ENCODE measurements at places on chromosomes 5 and 9.

DNA sequence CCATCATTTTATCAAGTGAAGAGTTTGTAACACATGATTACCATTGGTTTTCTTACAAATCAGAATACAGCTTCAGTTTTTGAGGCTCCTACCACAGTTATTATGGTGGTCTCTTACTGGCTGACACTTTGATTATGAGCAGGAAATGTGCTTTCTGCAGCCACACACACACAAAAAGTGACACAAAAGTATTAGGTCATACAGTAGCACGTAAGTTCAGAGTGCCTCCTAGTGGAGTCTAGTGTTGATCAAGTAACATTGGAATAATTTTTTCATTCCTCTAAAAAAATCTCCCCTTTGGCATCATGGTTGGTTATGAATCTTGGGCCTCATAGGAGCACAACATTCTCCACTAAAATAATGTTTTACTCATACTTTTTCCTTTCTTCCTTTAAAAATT lies 37.6 kb downstream of the PAM start:
- ATAC-seq = no peak

- no peak for ATAC-seq
Measured at GRCh38 chr5:172659570-172659908, 18.5 kb downstream of the NEURL1B start.

- ATAC-seq = no peak
Measured at GRCh38 chr5:158820891-158821290, 278.8 kb downstream of the EBF1 start.

- no peak for ATAC-seq
Measured at GRCh38 chr9:107029146-107029545, 166.2 kb downstream of the ZNF462 start.

- no peak for ATAC-seq
Measured at GRCh38 chr5:171953860-171954701, 52.4 kb downstream of the FBXW11 start.

GRCh38 chr5:83817591-83817990 lies 96.9 kb upstream of the HAPLN1 start:
- ATAC-seq = no peak

DNA sequence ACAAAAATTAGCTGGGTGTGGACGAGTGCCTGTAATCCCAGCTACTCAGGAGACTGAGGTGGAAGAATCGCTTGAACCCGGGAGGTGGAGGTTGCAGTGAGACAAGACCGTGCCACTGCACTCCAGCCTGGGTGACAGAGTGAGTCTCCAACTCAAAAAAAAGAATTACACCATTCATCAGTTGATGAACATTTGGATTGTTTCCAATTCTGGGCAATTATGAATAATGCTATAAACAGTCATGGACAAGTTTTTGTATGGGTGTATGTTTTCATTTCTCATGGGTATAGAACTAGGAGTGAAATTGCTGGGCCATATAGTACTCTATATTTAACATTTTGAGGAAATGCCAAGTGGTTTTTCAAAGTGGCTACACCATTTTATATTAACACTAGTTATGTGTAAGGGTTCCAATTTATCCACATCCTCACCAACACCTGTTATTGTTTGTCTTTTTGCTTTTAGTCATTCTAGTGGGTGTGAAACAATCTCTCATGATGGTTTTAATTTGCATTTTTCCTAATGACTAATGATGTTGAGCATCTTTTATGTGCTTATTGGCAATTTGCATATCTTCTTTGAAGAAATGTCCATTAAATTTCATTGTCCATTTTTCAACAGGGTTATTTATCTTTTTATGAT lies 9.0 kb upstream of the CCDC125 start:
- no peak for ATAC-seq

DNA sequence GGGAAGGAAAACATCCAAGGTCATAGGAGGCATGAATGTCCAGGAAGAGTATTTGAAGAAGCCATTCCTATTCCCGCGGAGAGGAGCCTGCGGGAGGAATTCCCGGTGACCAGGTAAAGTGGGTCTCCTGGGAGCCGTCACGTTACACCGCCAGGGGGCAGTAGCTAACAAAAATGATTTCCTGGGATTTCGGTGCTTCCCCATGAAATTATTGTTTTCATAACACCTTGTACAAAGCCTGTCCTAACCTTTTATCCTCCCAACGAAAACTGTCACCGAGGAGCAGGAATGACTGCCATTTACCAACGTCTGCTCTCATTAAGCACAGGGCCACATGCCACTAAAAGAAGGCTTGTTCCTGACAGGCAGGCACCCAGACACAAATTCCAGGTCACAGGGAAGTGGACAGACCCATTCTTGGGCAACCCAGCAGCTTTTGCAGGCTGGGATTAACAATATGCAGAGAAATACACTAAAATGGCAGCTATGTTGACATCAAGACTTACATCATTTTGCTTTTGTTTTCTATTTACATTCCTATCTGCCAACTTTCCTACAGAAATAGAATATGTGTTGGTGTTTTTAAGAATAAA lies 41.2 kb upstream of the CTSL start:
- no peak for ATAC-seq

DNA sequence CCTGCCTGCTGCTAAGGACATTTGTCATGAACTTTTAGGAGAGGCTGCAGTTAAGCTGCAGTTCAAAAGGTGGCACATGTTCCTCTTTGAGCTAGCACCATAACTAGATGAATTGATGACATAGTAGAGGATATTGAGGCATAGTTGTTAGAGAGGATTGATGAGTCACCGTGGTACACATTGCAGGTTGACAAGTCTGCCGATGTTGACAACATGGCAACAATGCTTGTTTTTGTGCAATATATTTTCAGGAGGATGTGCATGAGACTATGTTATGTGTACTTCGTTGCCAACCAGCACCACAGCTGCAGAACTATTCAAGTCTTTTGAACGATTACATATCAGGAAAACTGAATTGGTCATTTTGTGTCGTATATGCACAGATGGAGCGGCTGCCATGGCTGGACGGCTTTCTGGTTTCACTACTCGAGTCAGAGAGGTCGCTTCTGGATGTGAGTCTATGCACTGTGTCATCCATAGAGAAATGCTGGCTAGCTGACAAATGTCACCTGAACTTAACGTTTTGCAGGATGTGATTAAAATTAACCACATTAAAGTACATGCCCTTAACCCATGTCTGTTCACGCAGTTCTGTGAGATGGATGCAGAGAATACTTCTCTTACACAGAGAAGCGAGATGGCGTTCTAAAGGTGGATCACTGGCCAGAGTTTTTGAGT lies 24.2 kb downstream of the ANP32B start:
- peak; percentile 70 for ATAC-seq

DNA sequence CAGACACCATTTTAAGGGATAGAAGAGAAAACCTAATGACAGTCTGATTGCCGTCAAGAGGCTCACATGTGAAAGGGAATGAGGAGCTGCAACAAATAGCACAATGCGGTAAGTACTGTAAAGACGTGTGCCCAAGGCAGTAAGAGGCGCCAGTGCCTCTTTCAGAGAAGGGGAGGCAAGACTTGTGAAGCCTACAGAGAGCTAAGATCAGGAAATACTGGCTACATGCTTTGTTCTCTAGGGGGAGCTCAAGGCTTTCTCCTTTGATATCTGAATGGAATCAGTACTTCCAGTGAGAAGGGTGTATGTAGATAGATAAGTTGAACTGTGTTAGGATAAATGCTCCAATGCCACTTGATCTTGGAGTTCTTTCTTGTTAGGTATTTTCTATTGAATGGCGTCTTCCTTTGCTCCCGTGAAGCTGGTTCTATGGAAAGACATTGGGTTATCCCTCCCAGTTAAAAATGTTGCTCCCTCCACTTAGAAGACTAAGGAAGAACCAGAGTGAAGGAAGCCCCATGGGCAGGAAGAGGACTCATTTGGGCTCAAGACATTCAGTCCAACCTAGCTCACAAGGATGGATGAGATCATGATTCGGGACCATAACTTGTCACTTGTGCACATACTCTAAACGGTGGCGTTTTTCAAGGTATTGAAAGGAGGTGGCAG lies 23.5 kb upstream of the ALDOB start:
- peak; percentile 65 for ATAC-seq

DNA sequence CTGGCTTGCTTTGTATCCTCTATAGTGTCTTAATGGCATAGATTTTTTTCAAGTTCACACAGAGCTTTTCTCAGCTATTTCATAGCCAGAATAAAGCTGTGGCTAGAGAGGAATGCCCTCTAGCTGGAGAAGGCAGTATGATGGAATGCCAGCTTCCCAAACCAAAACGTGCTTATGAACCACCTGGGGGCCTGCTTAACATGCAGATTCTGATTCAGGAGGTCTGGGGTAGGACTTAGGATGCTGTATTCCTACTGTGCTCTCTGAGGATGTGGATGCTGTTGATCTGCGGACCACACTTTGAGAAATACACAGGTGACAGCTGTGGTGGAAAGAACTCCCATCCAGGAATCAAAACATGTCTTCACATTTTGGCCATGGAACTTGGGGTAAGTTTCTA lies 49.9 kb upstream of the DPYSL3 start:
- ATAC-seq = no peak

- ATAC-seq = no peak
Measured at GRCh38 chr5:102764381-102765004, 9.4 kb downstream of the PAM start.

DNA sequence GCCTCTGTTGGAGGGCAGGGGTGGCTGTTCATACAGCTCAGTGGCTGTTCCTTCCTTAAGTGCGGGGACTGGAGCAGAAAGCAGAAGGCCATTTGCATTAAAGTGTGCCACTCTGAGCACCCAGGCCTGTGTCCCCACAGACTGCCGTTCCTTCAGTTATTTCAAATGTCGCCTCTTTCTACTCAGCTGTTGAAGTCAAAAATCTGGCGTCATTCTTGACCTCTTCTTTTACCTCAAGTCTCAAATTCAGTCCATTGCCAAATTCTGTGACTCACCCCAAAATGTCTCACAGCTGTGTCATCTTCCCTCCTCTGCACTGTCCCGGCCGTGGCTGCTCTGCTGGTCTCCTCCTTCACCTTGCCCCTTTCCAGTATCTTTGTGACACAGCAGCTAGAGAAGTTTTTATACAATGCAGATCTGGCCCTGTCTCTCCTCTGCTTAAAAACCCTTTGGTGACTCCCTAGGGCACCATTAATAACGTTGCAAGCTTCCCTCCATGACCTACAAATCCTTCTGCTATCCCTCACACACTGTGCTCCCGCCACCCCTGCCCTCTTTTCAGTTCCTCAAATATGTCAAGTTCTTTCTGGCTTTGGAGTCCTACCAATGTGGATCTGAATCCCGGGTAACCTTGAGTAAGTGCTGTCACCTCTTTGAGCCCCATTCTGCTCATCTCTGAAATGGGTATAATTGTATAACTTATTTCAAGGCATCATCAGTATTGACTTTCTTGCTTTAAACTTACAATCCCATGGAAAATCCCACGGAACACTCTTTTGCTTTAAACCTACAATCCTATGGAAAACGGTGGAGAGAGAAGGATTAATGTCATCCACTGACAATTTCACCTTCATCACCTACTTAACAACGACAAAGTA lies 98.3 kb upstream of the BOD1 start:
- ATAC-seq = no peak

DNA sequence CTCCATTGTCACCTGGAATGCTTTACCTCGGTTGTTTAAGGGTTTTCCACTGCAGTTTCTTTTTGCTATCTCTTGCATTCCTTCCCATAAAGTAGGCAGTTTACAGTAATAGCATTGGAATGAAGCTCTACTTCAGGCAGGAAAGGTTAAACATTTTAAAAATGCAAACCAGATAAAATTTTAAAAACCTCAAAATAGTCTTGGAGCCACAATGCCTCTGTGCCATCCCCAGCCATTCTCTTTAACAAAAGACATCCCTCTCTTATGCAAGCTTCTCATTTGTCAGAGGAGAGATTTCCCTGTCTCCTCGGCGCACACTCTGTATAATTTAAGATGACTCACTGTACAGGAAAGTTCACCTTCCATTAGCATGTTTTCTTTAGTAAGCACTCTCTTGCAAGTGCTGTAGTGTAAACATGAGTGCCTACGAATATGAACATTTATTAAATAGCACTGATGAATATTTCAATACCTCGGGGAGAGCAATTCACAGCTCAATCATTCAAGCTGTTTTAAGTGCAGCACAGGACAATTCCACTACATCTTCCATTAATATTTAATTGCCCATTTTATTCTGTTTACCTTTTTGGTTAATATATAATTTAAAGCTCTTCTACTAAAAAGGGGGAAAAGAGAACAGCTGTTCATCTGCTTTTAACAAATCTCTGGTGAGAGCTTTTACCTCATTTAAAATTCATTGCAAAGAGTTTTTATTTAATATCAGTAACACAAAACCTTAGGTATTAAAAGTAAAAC lies 343.6 kb downstream of the SPATA31D1 start:
- ATAC-seq = no peak

DNA sequence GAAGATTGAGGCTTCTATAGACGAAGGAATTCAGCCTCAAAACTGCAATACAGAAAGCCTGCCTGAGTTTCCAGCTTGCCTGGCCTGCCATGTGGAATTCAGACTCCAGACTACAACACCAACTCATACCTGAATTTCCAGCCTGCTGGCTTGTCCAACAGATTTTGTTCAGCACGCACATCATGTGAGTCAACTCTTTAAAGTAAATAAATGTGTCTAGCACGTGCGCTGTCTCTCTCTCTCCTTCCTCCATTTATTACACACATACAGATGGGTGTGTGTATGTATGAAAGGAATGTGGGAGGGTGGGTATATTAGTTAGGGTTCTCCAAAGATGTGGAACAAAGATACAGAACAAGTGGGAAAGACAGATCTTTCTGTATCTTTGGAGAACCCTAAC lies 82.4 kb upstream of the TAS2R1 start:
- no peak for ATAC-seq

GRCh38 chr9:82783045-82783444 lies 279.9 kb downstream of the RASEF start:
- ATAC-seq = no peak

DNA sequence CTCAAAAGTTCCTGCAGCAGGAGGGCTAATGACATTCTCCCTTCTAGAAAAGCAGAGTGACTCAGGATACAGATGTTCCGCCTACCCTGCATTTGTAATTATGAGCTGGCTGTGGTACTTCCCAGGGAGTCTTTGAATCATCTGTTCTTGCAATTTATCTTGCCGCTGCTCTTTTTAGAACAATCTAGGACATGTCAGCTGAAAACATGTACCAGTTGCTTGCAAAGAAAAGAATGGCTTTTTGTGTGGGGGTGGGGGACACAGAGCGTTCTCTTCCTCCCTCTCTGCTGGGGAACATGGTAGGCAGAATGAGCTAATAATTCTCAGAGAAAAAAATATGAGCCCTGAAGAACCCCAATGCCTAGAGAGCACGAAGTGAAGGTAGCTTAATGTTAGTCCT lies 51.7 kb upstream of the TUT7 start:
- peak; percentile 89 for ATAC-seq

GRCh38 chr9:36844961-36845360 lies 189.1 kb downstream of the PAX5 start:
- no peak for ATAC-seq

GRCh38 chr5:172178301-172178987 lies 9.6 kb downstream of the STK10 start:
- no peak for ATAC-seq

DNA sequence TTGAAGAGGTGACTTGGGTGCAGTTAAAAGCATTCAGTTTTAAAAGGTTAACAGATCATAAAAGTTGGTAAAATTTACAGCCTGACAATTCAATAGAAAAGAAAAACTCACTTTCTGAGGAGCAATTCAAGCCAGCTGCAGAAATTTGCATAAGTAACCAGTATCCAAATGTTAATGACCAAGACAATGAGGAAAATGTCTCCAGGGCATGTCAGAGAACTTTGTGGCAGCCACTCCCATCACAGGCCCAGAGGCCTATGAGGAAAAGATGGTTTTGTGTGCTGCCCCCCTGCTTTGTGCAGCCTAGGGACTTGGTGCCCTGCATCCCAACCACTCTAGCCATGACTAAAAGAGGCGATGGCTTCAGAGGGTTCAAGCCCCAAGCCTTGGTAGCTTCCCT lies 1406.5 kb upstream of the ACO1 start:
- ATAC-seq = no peak
